Pulmonary artery endothelial cell (primary cell): ENCODE measurements at places on chromosomes 2 and 18.

GRCh38 chr2:73984203-73984921 is at the start of gene TET3:
Gene TET3 (plus strand): TSS chr2:73984910. CDS start chr2:73986404, 1,494 bp downstream.
- DNase-seq: no peak

- no peak for DNase-seq
Observed at GRCh38 chr2:71789556-71790204, 336.3 kb downstream of the DYSF start.

- no peak for DNase-seq
Observed at GRCh38 chr18:59620381-59620780, 76.8 kb downstream of the CCBE1 start.

GRCh38 chr2:7878786-7879482 is 802.9 kb upstream of the ID2 start:
- no peak for DNase-seq

- no peak for DNase-seq
Observed at GRCh38 chr2:9574331-9574730, 18.7 kb upstream of the ADAM17 start.
